ENCODE measurements at places on chromosomes 7 and 10.

DNA sequence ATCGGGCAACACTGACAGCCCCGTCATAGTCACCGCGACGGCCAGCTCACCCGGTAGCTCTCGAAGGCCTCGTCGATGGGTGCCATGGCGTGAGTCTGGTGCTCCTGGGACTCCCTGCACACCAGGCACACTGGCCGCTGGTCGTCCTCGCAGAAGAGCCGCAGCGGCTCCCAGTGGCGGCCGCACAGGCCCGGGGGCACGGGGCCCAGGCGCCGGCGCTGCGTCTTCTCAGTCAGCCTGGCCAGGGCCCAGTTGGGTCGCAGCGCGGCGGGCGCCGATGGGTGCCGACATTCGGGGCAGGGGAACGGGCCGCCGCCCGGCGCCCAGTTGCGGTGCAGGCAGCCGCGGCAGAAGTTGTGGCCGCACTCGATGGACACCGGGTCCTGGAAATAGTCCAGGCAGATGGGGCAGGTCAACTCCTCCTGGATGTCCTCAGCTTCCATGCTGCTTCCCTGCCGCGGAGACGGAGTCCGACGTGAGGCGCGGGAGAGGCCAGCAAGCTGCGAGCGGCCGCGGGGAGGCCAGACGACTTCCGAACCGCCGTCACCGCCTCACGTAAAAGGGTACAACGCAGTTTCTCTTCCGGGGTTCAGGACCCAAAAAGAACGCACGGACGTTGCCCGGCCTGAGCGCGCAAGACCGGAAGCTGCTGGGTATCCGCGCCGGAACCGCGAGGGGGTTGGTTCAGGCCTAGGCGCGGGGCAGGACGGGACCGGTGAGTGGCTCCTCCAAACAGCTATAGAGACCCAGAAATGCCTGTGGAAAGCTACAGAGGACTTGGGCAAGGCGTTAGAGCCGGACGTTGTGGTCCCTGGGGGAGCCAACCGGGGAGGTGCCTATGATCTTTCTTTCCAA lies at the start of gene TRIM4:
Gene TRIM4 (minus strand): TSS at position 572 of the 855 bp plus-strand sequence. CDS start 129 bp downstream, at position 443.
- peak; percentile 94 for DNase-seq

- no peak for DNase-seq
Measured at GRCh38 chr7:106048706-106049020, 63.4 kb downstream of the SYPL1 start.

DNA sequence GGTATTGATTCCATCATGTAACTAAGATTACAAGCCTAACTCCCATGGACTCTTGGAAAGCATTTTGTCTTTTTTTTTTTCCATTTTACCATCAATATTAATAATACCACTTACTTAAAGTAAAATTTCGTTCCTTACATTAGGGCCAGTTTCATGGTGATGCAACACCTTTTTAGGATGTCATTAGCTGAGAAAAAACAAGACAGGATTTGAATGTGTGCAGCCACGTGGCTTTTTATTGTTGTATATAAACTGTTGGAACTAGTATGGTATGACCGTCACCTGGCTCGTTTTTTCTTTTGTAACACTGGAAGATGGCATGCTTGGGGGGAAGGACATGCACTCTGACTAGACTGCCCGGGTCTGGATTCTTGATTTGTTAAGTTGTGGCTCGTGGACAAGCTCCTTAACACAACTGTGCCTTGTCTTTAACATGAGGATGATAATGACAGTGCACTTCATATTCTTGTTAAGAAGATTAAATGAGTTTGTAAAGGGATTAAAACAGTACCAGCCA lies 42.1 kb downstream of the ARHGAP21 start:
- no peak for DNase-seq

- no peak for DNase-seq
Measured at GRCh38 chr10:61110188-61110844, 166.3 kb upstream of the RHOBTB1 start.

DNA sequence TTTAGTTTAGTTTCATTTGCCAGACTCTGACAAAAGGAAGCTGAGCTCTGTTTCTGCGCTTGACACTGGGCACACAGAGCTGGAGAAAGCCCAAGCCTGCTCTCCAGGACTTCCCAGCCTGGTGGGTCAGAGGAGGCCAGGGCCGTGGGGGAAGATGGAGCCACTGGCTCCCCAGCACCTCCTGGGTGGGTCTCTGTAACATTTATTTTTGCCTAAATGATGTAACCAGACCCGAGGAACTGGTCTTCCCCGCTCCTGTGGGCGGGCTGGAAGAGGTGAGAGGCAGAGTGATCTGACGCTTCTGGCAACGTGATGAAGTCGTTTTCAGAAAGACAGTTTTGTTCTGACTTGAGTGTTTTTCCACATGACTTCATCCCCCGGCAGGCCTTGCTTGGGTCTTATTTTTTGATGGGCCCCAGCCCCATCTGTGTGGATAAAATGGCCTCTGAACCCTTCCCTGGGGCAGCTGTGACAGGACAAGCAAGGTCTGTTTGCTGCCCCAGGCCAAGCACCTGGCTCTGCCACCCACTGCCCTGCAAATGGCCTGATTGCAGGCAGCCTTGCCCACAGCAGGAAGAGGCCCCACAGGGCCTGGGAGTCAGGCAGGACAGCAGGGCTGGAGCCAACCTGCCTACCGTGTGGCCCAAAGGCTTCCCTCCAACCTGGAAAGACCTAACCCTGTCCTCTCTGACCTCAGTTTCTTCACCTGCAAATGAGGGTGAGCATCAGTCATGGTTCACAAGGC lies 304.9 kb upstream of the ZMIZ1 start:
- DNase-seq: peak; percentile 88

- DNase-seq: no peak
Measured at GRCh38 chr7:128420773-128421172, 11.0 kb upstream of the IMPDH1 start.

- DNase-seq: no peak
Measured at GRCh38 chr10:47403446-47404318, 19.6 kb upstream of the ZNF488 start.

DNA sequence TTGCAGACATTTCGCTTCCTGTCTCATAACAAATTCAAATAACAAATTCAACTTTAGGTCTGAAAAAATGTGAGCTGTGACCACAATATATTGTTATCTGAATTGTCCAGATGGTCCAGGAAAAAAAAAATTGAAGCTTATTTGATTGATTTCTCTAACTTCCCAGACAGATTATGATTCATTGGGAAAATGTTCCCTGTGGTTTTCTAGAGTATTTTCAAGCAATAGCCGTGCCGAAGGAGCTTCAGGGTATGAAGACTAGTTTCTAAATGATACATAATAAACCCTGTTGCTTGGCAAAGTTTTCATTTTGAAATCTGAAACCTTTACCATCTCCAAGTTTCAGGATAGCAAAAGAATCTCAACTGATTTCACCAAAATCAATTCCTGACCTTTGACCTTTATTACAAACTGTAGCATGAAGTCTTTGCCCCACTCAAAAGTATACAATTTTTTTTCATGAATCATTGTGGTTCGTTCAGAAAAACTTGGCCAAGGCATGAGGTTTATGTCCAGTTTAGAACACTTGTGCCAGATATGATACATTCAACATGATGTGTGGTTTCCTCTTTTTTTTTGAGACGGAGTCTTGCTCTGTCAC lies 109.9 kb downstream of the JCAD start:
- no peak for DNase-seq

DNA sequence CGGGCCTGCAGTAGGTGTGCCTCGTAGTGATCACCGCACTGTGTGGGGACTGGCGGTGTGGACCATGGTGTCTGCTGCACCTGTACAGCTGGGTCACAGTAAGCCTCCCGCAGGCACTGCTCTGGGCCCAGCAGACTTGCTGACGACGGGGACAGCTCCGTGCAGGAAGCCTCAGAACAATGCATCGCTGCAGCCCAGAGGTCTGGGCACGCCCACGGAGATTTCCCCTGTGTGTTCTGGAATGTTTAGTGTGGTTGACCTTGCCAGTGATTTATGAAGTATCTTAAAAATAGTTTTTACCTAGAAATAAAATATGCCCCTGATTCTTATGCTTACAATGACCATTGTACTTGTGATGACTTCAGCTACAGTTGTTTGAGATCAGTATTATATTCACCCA lies 59.1 kb upstream of the ZNF32 start:
- DNase-seq: no peak

- DNase-seq: no peak
Measured at GRCh38 chr10:120643351-120643750, 186.3 kb downstream of the PLPP4 start.

All from right hindlimb (tissue), 1 donor.